Amniotic stem cell (primary cell): ENCODE measurements at places on chromosomes 3 and 15.

DNA sequence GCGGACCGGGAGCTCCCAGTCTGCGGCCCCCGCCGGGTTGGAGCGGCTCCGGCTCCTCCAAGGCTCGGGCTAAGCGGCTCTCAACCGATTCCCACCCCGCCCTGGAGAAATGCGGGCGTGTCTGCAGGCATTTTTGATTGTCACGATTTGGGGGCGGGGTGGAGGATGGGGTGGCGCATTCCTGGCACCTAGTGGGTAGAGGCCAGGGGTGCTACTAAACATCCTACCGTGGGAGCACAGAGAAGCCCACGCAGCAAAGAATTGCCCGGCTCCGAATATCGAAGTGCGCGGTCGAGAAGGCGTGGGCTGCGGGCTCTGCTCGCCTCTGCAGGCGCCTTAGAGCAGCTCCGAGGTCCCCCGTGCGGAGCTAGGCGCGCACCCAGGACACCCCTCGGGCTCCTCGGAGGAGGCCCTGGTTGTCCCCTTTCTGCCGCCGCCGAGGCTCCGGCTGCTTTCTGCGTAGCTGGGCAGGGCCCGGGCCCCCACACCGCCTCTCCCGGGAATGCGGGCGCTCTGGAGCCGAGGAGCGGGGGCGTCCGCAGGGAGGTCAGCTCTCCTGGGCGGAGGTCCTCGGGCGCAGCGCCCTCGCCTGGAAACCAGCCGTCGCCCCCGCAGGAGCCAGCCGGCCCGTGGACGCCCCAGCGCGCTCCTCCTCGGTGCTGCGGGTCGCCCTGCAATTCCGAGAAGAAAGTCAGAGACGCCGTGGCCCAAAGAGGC, 16.5 kb upstream of the LAMP3 start:
- no peak for DNase-seq

DNA sequence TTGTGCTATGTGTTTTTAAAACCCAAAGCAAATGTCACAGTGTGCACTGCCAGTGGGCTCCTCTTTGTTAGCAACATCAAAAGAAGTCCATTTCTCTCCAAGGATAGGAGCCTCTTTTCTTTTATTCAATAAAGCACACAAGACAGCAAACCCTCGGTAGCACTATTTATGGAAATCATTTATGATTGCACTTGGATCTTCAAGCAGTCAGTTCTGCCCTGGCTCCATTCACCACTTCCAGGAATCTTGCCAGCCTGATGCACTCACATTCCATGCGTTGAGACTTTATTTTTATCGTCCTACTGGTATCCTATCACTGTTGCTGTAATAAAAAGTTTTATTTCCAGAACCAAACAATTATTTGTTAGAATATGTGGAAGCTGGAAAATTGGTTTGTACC, 412.1 kb downstream of the TBL1XR1 start:
- no peak for DNase-seq

DNA sequence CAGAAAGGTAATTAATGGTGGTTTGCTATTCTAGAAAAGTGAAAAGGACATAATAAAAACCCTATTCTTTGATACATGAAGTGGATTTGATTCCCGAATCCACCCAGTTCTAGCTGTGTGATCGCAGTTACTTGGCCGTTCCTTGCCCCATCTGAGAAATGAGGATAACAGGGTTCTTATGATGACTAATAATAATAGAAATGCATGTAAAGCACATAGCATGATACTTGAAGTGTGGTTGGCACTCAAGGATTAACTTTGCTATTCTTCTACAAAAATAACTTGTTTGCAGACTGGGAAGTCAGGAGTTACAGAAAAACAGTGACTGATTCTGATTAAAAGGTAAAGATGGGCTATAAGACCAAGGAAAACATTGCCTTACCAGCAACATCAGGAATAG, 26.8 kb downstream of the PARL start:
- DNase-seq = no peak

DNA sequence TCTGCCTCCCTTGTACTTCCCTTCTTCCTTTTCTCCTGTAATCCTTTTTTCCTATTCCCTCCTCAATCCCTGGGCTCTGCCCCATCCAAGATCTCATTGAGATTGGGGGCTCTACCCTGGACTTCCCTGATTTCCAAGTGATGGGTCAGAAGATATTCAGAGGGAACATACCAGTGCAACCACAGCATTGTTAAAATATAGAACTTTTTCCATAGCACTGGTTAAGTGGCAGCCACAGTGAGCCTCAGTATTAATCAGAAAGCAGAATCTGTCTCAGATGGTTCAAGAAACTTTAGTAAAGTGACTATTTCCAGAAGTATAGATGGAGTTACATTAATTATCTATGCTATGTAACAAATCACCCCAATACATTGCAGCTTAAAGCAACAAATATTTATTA, 18.7 kb upstream of the SCN10A start:
- DNase-seq = no peak

DNA sequence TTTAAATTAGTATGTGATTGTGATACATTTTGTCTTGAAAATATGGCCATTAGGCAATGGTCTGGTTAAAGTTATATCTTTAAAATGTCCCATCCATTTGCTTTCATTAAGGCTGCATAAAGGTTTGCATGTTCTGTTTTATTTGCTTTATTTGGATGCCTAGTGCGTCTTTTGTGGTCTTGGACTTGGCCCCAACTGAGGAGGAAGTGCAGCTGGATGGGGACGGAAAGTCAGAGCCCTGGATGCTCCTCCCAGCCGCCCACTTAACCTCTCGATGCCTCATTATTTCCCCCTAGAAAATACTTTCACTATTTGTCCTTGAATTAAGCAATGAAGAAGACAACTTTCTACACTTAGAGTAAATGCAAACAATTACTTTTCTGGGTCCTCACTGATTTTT, 898.2 kb downstream of the MCTP2 start:
- no peak for DNase-seq

DNA sequence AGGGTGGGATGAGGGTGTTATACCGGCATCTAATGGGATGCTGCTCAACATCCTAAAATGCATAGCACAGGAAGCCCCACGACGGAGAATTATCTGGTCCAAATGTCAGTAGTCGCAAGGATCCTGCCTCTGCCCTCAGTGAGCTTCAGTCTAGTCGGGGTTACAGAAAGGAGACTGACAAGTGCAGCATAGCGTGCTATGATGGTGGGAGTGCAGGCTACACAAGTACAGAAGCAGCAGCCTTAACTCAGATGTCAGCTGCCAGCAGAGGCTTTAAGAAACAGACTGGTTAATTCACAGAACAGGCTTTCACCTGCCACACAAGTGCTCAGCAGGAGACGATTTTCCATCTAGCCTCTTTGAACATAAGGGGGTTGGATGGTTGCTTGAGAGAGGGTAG, 6.9 kb downstream of the LRRN1 start:
- DNase-seq = no peak

DNA sequence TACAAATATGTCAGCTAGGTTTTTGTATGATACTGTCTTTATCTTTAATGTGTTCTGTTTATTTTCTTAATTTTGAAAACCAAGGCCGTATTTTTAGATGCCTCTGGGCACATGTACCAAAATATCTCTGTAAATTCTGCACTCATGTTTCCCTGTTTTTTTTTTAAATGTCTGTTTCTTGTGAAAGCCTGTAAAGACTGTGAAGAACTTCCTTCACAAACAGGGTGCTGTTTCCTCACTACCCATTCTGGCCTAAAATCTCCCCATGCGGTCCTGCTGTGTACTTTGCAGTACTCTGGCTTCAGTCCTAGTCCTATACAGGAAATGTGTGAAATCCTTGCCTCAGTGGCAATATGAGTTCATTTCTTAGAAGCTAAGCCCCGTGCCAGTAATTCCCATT, 133.4 kb upstream of the ZBTB20 start:
- DNase-seq = no peak

DNA sequence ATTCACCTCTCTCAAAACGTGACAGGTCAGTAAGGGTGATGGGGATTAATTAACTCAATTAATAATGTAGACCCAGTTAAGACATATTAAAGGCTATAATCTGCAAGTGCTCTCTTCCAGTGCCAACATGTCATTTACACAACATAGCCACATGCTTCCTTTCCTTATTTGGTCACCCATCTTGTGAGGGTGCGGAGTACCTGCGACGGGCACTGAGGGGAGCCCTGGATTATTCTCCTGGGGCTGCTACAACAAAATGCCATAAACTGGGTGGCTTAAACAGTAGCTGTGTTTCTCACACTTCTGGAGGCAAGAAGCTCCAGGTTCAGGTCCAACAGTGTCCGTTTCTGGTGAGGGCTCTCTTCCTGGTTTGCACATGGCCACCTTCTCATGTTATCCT, 157.4 kb upstream of the LRTM1 start:
- no peak for DNase-seq

DNA sequence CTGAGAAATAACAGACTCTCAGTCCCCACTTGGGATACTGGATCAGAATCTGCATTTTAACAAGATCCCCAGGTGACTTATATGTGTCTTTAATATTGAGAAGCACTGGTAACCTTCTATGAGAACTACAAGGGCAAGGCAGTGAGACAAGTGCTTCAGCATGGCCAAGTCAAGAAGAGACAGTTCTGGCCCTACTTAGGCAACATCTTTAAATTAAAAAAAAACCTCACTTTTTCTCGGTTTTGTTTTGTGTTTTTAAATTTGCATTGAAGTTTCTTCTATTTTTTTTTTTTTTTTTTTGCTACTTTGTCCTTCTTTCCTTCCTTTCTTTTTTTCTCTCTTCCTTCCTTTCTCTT, 42.5 kb upstream of the SPTSSB start:
- no peak for DNase-seq

- DNase-seq = no peak
Observed at GRCh38 chr15:62593681-62594399, 428.8 kb upstream of the C2CD4B start.

- DNase-seq = no peak
Observed at GRCh38 chr3:4501437-4501836, 8.3 kb downstream of the ITPR1 start.

DNA sequence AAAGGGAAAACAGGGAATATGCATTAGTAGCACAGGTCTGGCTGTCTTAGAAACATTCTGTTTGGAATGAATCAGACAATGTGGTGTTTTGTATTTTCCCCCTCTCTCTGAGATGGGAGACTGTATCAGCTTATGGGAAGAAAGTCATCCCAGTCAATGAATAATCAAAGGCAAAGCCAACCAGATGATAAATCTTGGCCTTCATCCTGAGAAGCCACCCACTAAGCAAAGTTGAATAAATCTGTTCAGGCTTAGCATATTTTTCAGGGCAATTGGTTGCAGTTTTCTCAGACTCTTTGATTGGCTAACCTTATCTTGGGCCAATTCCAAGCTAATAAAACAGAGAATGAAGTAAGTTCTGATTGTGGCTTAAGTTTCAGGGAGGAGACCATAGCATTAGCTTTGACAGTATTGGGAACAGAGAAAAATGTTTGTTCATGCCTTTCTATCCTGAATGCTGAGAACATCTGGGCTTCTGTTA, 63.6 kb upstream of the ARL8B start:
- no peak for DNase-seq

- no peak for DNase-seq
Observed at GRCh38 chr15:57129064-57129463, 210.6 kb downstream of the TCF12 start.

DNA sequence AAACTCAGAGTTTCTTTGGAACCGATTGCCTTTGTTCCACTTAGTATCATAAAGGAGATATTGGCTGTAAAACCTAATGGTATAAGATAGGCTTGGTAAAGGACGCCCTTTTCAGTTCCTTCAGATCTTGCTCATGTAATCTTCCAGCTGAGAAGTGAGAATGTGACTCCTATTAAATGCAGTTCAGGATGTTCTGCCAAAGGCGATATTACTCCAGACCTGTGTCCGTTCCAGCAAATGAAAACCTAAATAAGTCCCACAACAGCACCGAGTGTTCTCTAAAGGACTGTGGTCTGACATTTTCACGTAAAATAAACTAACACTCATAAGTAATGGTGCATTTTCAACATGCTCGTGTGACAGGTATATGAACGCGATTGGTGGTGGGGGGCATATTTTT, 276.2 kb downstream of the FEZF2 start:
- DNase-seq = no peak

DNA sequence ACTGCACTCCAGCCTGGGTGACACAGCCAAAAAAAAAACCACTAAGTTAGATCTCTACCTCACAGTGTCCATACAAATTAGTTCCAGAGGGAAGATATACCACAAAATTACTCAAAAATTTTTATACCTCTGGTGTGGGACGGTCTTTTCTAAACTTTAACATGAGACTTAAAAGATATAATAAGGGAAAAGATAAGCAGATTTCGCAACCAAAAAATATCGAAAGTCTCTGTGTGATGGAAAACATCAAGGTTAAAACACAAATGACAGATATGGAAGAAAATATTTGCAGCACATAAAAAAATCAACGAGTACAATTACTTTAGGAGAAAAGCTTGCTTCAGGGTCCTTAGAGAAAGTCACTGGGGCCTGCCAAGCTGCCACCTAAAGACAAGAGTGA, 10.5 kb downstream of the HDDC3 start:
- no peak for DNase-seq

DNA sequence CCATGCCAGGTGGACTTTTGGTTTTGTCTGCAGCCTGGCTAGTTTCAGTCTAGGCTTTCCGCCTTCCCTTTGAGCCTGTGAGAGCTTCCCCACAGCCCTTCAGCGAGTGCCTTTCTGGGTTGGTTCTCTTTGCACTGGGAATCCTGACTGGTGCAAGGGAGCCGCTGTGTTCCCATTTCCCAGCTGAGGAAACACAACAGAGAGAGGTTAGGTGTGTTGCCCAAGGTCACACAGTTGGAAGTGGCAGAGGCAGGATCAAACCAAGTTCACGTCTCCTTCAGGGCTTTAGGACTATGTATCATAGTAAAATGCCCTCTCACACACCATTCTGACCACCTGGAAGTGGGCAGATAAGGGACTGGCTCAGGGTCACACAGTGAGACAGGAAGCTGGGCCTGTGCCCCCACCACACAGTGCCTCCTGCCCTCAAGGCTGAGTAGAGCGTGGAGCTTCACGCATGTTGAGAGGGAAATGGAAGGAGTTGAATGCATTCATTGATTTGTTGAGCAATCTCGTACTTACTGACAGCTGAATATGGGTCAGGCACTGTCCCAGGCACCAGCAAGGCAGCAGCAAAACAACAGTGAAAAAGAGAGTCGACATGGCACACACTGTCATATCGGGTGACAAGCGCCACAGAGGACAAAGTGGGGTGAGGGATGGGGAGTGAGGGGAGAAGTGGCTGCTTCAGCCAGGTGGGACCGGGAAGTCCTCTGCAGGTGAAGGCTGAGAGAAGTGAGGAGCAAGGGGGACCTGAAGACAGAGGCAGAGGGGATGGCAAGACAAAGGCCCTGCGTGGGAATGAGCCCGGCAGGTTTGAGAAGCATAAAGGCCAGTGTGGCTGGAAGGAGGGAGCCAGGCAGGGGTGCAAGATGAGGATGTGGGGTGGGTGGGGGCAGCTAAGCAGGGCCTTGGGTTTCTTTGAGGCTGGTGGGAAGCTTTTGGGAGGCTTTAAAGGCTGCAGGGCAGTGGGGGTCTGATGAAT, 12.3 kb upstream of the ANPEP start:
- DNase-seq = no peak
